Activated CD4-positive, alpha-beta T cell treated with anti-CD3 and anti-CD28 coated beads, Interleukin-2, Interleukin-6, amounts not matched to agents 100 ng/mL and 50 ng/mL, durations not matched to agents 16 hours and 8 hours (primary cell): ENCODE measurements at places on chromosomes 3 and 15.

GRCh38 chr3:73710340-73710739 lies 85.6 kb upstream of the PDZRN3 start:
- DNase-seq = no peak

- DNase-seq = no peak
Measured at GRCh38 chr3:38040401-38040800, 1.4 kb downstream of the DLEC1 start.

GRCh38 chr15:61835496-61836106 lies 224.6 kb downstream of the VPS13C start:
- DNase-seq = peak; percentile 73

GRCh38 chr3:19559724-19560442 lies 374.1 kb downstream of the EFHB start:
- no peak for DNase-seq

- DNase-seq = no peak
Measured at GRCh38 chr15:84775867-84776449, 27.6 kb downstream of the ZNF592 start.

GRCh38 chr15:69953051-69953450 lies 144.7 kb downstream of the TLE3 start:
- no peak for DNase-seq

GRCh38 chr3:50592568-50592967 lies 19.0 kb downstream of the CISH start:
- no peak for DNase-seq

DNA sequence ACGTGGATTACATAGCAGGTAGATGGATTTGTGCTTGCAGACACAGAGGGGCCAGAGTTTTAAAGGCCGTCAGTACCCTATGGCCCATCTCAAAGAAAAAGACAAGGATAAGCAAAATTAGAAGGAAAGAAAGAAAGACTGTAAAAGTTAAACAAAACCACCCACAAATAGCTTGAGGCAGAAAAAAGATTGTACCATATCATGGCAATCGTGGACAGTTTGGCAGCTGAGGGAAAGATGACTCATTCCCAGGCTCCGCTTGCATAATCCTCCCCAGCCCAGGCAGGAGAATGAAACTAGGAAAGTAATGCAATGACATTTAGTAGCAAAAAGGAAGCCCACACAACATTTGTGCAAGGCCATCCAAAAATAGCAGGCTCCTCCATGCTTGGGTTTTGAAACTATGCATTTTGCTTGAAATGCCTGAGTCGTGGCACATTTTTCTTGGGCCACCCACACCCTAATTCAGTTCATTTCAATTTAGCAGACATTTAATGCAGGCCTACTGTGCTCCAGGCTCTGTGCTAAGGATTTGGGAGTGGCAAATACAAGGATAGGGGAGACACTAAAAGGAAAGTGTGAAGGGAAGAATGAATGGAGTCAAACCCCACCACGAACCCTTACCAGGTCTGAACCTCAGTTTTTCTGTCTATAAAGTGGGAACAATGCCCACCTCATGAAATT lies 40.9 kb upstream of the SMAD3 start:
- peak; percentile 82 for DNase-seq

GRCh38 chr3:16467393-16467792 lies 46.1 kb downstream of the RFTN1 start:
- DNase-seq = peak; percentile 49

DNA sequence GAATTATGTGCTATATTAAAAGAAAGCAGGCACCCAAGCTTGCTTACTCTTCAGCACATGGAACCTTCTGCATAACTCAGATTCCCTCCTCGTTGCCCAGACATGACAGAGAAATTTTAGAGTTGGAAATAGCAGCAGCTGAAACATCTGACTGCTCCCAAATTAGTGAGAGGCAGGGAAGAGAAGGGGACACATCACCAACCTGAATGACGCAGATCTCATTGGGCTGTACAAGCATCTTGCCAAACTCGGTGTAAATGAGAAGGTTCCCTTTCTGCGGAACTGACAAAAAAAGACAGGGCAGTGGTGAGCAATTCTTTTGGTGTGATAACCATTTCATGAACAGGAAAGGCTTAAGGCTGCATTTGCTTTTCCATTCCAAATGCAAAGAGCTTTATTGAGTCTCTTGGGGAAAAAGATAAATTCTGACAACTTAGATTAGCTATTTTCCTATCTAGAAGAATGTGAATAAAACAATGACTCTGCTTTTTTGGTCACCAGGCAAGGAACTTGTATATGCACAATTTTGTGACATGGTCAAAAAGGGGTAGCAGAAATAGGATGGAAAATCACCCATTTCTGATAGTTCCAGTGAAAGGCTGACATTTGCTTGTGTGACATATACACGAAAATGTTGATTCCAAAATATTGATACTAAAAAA lies 35.1 kb downstream of the HGD start:
- DNase-seq = no peak

DNA sequence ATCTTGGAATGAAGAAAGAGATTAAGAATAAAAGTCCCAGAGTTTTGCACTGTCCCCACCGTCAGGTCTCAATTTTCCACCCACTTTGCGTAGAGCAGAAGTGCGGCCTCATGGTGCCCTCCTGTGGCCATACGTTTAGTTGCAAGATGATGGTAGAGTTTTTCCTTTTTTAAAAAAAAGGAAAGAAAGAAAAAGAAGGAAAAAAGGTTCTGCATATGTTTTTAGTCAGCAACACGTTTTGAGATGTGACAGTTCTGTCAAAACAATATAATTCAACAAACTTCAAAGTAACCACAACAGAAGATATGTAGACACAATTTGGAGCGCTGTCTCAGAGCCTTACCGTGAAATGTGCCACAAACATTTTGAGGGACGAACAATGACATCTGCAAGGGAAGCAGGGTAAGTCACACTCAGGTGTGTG lies 24.6 kb downstream of the EBLN2 start:
- peak; percentile 64 for DNase-seq

DNA sequence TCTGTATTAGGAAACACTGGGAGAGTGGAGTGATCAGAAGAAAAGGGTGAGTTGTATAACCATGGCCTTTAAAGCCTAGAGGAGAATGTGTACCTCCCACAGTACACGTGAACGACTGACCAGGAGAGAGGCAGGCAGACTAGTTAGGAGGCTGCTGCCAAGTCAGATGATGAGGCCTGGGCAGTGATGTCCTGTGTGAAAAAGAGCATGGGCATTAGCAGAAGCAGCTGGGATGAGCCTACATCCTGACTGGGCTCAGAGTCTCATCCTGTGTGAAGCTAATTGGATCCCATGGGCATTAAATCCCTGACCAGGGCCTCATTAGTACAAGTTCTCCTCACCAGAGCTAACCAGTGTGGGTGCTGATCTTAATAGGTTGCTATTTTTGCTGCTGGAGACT lies 89.1 kb upstream of the SLC2A2 start:
- DNase-seq = no peak

GRCh38 chr3:12716605-12717151 lies 42.4 kb downstream of the TMEM40 start:
- DNase-seq = no peak

DNA sequence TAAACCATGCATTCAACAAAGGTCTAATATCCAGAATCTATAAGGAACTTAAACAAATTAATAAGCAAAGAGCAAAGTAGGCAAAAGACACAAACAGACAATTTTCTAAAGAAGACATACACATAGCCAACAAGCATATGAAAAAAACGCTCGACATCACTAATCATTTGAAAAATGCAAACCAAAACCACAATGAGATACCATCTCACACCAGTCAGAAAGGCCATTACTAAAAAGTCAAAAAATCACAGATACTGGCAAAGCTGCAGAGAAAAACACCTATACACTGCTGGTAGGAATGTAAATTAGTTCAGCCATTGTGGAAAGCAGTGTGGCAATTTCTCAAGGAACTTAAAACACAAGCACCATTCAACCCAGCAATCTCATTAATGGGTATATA lies 53.8 kb downstream of the FSIP1 start:
- DNase-seq = no peak

DNA sequence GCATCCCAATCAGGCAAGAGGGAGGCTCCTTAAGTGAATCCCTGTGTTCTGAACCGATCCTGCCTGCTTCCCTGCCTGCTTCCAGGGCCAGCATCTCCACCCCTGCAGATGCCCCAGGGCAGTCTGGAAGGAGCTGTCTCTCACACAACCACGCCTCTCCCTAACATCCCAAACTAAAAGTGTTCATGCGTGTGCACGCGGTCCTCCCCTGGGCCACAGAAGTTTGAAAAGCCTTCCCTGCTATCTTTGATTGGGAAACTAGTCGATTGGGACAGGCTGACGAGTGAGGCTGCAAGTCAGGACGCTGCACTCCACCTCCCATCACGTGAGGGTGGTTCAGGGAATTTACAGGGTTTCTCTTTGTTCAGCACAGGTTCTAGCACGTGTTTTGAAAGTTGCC lies 340.9 kb upstream of the ICE2 start:
- DNase-seq = no peak

GRCh38 chr15:89799011-89799911 lies 15.4 kb downstream of the ANPEP start:
- no peak for DNase-seq

DNA sequence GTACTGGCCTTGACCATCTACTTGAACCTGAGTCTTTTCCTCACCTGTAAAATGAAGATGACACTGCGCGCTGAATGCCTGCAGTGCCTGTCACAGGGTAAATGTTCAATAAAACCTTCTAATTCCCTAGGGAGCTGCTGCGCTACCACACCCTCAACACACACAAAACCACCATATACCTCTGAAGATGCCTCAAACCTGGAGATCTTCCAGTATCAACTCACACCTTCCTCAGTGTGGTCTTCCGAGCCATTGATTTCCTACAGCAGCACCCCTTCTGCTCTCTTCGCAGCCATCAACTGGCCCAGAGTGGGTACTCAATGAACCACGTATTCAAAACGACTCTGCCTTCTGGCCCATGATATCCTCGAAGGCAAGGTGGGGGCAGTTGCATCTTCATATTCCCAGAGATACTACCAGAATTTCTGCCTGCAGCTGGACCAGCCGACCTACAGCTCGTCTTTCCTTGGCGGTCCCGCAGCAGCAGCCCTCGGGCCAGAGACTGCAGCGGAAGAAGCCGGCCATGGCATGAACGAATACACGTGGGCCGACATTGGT lies 695 bp downstream of the RPL32 start:
- no peak for DNase-seq

DNA sequence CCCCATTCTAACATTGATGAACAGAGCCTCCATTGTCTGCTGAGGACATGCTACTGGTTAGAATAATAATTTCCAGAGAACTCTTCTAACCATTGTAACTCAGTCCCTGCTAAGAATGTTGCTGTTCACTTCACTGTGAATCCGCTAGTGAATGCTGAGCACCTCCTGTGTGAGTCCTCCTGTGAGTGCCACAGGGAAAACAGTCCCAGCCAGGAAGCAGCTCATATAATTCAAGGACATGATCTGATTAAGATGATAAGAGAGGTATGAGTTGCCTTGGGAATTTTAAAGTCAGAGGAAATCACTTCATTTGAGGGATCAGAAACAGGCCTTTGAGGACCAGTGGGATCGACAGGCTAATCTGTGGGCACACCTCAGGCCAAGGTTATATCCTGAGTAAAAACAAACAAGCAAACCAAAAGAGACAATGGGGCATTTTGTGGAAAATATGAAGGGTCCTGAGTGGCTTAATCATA lies 33.9 kb upstream of the GPR160 start:
- DNase-seq = no peak

DNA sequence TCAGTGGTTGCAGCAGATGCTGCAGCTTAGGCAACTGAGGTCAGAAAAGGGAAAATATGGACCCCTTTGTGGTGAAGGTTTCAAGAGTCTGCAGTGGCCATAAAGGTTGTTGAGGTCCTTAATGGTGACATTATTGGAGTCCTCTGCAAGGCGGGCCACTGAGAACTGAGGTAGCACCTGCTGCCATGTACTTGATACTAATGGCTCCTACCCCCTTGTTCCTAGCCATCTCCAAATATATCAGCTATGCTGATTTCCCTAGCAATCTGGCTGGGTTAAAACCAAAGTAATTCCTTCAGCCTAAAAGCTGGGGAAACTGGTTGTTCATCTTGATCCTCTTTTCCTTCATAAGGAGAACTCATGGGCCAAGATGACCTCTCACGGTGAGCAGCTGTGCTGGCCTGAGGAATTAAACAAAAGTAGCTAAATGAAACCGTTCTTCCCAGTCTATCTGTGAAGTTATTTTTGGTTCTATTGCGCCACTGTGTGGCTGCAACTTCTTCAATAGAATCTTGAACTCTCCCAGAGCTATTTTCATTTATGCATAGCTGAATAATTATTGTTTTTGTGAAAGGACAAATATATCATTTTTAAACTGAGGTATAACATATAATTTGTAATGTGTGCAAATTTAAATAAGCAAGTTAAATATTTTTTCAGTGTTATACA lies 76.1 kb upstream of the PLSCR4 start:
- DNase-seq = no peak

DNA sequence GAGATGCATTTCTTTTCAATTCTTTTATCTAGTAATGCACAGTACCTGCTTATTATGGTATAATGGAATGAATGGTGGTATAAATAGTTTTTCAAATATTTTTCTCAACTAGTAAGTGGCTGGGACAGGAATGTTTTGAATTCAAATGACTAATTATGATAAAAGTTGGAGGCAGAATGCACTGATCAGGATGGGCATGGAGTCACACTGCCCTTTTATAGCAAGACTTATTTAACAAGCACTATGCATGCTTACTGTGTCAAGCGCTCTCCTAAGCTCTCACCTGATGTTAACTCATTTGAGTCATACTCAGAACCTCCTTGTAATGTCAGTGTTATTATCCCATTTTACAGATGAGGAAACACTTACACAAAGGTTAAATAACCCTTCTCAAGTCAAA lies 221.8 kb downstream of the FEZF2 start:
- no peak for DNase-seq

DNA sequence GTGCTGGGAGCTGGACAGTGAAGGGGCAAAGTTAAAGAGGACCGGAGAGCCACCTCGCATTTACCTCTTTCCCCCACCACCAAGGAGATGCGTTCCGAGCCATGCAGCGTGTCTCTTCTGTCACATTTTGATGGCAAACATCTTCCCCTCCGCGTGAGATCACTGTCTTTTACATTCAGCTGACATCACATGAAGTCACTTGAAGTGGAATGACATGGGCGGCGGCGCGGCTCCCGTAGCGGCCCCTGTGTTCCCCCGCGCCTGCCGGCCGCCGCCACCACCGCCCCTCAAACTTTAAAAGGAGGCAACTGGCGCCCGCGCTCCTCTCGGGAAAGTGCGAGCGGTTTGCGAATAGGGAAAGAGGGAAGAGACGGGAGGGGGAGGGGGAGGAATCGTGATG lies at the start of gene FEZF2:
FEZF2 (minus strand) TSS at position 336 of the 400 bp plus-strand sequence. CDS start 682 bp downstream, outside the sequence.
- DNase-seq = no peak

- DNase-seq = no peak
Measured at GRCh38 chr15:67038736-67039135, 26.7 kb upstream of the SMAD3 start.

GRCh38 chr3:175413926-175414325 lies 554.8 kb downstream of the NAALADL2 start:
- no peak for DNase-seq

- DNase-seq = no peak
Measured at GRCh38 chr15:35330916-35331315, 215.0 kb downstream of the DPH6 start.

- no peak for DNase-seq
Measured at GRCh38 chr3:55718521-55718921, 231.4 kb upstream of the WNT5A start.
